ENCODE measurements at places on chromosomes 13 and 19.

DNA sequence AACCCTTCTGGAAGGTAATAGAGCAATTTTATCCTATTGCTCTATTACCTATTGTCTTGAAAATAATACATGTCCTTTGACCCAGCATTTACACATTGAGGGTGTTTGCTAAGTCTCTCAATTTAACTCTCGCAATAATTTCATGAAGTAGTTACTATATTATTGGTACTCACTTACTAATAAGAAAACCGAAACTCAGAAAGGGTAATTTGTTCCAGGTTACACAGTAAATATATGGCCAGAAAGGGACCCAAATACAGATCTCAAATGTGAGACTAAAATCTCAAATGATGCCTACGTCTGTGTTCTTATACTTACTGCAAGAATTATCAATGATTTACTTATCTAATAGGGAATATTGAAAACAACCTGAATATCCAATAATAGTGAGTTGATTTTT is 29.7 kb upstream of the FAM216B start:
- no peak for DNase-seq

DNA sequence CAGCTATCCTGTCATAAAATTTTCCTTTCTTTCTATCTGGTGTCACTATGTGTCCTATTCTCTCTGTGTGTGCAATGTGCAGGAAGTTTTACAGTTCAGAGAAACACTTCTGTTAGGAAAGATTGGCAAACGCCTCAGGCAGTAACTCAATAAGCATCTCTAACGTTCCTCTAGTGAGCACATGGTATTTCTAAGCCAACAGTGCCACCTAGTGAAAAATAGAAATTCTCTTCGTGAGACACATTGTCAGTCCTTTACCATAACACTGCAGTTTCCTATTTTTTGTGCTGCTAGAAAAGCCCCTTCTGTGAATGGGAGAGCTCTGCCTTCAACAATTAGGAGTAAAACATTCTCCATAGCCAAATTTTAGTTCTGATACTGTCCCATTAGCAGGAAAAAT is 50.7 kb downstream of the ZNF723 start:
- DNase-seq: no peak

DNA sequence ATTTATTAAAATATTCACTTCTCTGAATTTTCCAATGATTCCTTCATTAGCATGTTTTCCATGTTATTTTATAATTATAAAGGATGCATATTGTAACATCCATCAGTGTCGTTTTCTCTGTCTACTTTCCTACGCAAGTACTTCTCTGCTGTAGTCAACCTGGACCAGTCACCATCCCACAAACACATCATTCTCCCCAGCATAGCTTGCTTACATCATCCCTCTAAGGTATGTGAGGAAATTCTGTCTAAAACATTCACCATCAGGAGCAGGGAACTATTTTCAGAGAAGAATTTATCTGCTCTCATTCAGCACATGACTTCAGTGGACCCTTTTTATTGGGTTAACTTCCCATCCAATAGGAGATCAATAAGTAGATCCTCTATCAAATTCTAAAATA is 806.1 kb upstream of the ARGLU1 start:
- no peak for DNase-seq

DNA sequence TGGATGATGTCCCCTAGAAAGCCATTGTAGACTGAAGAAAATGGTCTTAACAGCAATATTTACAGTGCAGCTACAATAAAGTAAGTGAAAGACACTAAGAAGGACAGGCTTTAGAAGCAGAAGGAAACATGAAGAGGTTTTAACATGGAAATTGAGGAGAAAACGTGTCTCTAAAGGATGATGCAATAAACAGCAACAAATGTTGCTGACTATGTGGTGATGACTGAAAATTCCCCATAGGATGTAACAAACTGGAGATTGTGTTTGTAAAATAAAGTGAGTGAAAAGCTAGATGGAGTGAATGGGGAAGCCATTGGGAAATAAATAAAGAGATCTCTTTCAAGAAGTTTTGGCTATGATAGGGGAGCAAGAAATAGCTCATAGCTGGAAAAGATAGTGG is 186.7 kb upstream of the IPO5 start:
- no peak for DNase-seq

DNA sequence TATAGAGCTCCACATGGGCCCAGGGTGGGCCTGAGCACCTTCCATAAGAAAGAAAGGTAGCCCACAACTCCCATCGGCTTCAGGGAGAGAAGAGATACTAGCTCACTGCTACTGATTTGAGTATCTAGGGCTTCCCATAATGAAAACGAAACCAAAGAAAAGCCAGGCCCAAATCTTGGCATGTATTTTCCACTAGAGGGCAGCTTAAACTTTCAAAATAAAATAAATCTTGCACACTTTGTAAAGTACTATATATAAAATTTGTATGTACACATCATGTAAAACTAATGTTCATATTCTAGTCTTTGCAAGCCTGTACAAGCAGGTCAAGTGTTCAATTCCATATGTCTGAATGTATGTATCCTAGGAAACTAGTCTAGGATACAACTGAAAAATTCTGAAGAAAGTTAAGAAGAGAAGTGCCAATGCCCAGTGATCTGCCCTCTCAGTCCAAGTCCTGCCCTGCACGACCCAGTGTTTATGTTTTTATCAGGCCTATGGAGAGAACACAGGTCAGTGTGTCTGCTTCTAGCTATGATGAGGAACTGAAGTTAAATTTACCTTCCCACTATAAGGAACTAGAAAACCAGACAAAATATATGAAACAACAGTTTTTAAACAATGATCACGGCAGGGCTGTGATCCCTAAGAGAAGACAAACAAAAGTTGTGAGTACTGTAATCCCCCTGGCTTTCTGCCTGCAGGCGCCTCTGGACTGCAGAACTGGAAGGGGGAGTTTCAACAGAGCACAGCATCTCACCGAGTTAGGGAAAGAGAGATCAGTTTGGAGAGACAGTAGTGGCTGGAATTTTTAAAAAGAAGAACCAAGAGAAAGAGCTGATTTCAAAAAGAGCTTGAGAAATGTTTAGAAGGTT is 475.7 kb downstream of the UQCRFS1 start:
- no peak for DNase-seq

DNA sequence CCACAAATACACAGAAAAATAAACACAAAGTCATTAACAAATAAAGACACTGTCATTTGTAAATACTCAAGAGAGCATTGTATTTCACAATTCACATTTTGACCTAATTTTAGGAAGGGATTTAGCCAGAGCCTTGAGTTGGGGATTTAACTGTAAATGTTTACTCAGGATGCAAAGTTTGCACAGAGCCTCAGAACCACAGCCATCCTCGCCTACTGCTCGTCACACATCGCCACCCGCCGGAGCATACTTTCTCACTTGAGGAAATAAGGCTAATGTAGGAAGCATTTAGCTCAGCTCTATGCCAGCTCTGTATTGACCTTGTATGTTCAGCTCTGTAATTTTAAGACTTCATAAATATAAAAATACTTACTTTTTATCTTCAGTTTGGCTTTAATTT is 442.7 kb downstream of the OXGR1 start:
- DNase-seq: peak; percentile 27

DNA sequence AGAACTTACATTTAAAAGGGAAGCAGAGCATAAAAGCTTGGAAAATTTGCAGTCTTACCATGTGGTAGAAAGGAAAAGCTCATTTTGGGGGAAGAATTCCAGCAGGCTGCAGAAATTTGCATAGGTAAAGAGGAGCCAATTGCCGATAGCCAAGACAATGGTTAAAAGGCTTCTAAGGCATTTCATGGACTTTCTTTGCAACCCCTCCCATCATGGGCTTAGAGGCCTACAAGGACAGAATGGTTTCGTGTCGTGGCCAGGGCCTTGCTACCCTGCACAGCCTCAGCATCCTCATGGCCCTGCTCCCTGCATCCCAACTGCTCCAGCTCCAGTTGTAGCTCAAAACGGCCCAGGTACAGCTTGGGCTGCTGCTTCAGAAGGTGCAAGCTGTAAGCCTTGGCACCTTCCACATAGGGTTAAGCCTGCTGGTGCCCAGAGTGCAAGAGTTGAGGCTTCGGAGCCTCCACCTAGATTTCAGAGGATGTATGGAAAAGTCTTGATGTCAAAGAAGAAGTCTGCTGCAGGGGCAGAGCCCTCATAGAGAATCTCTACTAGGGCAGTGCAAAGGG is 420.3 kb downstream of the PCDH17 start:
- DNase-seq: no peak

GRCh38 chr19:12786141-12786870 is 5.0 kb upstream of the JUNB start:
- no peak for DNase-seq

- DNase-seq: no peak
Measured at GRCh38 chr19:11612816-11613511, 15.7 kb downstream of the ZNF627 start.

DNA sequence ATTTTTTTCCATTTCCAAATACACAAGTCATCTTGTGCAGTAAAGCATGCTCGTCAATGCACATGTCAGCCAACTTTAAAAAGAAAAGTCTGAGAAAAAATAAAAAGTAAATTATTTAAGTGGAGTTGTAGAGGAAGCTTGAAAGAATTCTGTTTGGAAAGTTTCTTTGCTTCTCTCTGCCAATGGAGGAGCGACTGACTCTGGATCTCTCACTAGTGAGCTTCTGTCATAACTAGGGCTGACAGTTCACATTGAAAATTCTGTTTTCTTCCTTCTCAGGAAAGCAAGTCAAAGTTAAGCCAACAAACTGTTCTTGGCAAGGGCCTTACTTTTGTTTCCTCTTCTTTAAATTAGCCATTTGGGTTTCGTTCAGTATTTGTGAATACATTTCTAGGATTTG is 298.2 kb downstream of the POU4F1 start:
- peak; percentile 36 for DNase-seq

DNA sequence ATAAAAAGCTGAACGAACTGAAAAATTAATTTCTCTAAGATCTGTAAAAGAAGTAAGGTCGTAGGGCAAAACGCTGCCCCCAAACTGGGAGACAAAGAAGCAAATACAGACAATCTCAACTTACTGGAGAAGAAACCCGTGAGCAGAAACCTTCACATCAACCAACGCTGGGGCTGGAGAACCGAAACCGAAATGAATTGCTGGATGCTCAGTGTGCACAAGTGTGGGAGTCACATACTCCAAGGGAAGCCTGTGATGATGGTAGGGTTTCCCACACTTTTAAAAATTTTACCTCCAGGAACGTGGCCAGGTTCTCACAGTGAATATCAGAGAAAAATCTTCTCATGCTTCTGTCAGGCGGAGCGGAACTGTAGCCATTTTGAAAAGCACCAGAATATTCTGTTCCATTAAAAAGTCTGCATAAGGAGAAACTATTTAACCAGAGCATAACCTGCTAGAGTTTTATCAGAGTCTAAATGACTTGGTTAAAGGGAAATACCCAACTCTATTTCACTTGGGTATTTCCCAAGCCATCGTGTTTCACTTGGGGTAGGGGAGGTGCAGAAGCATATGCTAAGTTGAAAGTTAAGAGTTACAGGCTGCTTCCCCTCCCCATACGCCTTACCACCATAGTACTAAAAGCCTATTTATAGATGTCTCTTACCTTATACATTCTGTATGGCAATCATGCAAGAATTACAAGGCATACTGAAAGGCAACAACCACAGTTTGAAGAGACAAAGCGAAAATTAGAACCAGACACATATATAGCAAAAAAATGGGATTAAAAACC is 110.5 kb upstream of the SLITRK1 start:
- no peak for DNase-seq

DNA sequence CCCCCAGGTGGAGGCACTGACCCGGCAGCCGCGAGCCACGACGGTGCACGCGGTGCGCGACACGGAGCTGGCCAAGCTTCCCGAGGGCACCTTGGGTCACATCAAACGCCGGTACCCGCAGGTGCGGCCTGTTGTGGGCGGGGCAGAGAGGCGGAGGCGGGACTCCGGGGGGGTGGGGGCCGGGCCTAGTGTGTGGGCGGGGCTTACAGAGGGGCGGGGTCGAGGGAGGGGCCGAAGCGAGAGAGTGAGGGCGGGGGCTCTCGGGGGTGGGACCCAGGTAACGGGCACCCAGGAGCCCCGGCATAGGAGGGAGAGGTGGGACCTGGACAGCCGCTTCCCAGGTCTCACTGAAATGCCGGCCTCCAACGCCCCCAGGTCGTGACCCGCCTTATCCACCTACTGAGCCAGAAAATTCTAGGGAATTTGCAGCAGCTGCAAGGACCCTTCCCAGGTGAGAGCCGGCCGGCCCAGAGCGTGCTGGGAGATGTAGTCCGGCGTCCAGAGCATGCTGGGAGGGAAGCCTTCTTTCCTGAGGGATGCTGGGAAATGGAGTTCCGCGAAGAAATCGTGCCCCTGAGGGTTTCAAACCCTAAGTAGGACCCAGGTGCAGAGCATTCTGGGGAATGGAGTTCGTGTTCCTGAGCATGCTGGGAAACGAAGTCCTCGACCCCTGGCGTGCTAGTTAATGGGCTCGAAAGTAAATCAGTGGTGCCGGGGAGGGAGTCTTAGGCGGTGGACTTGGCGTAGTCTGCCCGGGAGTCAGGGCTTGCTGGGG is 15.7 kb downstream of the PNPLA6 start:
- DNase-seq: peak; percentile 88

- no peak for DNase-seq
Measured at GRCh38 chr19:33235996-33236350, 10.3 kb upstream of the SLC7A10 start.

GRCh38 chr13:20559659-20560356 is 7.1 kb upstream of the IFT88 start:
- DNase-seq: no peak

DNA sequence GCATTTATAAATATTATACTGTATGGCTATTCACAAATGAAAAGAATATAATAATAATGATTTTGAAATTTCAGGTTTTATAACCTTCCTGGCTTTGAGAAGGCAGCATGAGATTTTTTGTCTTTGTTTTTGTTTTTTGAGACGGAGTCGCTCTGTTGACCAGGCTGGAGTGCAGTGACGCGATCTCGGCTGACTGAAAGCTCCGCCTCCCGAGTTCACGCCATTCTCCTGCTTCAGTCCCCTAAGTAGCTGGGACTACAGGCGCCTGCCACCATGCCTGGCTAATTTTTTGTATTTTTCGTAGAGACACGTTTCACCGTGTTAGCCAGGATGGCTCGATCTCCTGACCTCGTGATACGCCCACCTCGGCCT is 64.1 kb downstream of the ZNF429 start:
- DNase-seq: peak; percentile 77

GRCh38 chr19:6700586-6701316 is 19.7 kb downstream of the C3 start:
- DNase-seq: no peak
